NCI-H1417 treated with DMSO at 0.1 percent for 48 hours (cell line): ENCODE measurements at places on chromosomes 5 and 9.

GRCh38 chr5:163772241-163772640, 266.8 kb downstream of the MAT2B start:
- DNase-seq, result no peak

DNA sequence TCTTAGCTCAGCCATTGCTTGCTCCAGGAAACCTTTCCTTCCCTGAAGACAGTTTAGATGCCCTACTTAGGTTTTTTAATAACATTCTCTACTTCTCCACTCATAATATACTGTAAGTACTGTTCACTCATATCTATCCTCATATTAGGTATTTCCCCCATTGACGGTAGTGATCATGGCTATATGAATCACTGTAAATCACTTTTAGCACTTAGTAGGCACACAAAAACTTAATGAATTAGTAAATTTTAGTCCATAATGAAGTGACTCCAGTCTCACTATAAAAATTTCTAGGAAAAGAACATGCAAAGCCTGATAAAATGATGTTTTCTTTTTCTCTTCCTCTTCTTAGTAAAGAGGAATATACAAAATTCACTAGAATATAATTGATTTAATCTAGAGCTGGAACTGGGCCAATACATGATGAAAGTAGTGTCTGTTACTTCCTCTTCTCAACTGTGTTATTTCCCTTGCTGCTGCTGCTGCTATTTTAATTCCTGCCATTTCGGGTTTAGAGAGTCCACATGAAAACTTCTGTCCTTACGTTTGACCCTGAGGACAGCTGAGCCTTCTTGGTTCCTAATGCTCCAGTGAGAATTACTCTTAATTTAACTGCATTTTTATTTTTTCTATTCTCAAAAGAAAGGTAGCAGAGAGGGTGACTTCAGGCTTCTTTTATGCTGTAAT, 73.5 kb downstream of the LNPEP start:
- DNase-seq, result no peak

- no peak for DNase-seq
Observed at GRCh38 chr5:86879086-86879485, 261.3 kb downstream of the COX7C start.

DNA sequence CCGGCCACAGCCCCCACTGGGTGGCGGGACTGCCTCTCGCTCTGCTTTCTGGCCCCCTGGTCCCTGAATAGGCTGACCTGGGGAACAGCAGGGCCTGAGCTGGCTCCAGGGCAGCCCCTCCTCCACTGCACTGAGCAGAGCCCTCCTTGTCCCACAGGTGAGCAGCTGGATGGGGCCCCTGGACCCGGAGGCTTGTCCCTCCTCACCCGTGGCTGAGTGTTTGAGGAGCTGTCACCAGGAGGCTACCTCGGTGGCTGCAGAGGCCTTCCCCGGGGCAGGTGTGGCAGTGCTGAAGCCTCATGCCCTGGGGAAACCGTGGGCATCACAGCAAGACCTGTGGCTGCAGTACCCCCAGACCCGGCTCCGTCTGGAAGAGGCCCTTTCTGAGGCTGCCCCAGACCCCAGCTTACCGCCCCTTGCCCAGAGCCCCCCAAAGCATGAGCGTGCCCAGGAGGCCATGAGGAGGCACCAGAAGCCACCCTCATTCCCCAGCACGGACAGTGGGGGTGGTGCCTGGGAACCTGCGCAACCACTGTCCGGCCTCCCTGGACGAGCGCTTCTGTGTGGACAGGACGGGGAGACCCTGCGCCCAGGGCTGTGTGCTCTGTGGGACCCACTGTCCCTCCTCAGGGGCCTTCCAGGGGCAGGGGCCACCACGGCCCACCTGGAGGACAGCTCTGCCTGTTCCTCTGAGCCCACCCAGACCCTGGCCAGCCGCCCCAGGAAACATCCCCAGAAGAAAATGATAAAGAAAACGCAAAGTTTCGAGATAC, 28.5 kb upstream of the LRRC14B start:
- DNase-seq, result no peak

- DNase-seq, result no peak
Observed at GRCh38 chr9:115944166-115944948, 209.2 kb upstream of the PAPPA start.

DNA sequence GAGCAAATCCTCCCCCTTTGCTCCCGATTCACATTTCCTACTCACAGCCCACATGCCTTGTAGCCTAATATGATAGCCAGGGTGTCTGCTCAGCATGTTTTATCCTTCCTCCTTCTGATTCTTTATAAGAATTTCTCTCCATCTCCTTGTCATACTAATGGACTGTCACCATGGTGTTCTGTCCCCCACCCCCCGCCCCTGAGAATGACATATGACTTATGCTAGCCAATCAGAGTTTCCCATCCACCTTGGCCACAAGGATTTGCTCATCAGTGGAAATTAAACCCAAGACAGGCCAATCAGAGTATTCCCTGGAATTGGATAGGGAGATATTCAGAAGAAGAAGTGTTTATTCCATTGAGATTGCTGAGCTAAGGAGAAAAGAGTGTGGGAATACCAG, 16.0 kb downstream of the ABLIM3 start:
- no peak for DNase-seq

- no peak for DNase-seq
Observed at GRCh38 chr5:102223542-102224477, 72.3 kb downstream of the SLCO4C1 start.

DNA sequence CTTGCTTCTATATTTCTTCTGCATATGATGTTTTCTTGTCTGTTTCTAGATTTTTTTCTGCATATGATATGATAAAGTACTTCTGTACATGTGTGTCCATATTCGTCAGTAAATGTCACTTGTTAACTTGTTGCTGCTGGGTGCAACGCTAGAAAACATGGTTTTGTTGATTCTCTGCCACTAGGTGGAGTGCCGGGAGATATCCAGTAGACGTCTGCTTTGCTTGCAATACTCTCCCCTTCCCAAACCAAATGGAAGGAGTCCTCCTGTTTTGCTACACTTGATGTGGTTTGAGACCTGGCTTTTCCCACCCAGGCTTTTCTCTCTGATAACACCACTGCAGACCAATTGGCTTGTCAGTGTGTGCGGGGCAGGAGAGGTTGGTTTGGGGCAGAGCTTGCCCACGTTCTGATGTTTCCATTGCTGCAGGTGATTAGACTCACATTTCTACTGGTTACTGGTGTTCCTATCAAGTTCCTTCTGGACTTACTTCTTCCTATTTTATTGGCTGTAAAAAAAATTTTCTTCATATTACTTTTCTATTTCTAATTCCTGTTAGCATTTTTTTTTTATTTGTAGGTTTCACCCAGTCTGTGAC, 900.0 kb upstream of the CDH10 start:
- no peak for DNase-seq

- no peak for DNase-seq
Observed at GRCh38 chr9:31030741-31031202, 1353.7 kb upstream of the ACO1 start.

- DNase-seq, result no peak
Observed at GRCh38 chr5:18067615-18068014, 433.4 kb downstream of the TAF11L14 start.

GRCh38 chr9:93613791-93614190, 37.4 kb downstream of the PHF2 start:
- DNase-seq, result no peak

- no peak for DNase-seq
Observed at GRCh38 chr9:21836437-21837161, 34.2 kb downstream of the MTAP start.

GRCh38 chr5:111670826-111671492, 86.0 kb downstream of the NREP start:
- no peak for DNase-seq

DNA sequence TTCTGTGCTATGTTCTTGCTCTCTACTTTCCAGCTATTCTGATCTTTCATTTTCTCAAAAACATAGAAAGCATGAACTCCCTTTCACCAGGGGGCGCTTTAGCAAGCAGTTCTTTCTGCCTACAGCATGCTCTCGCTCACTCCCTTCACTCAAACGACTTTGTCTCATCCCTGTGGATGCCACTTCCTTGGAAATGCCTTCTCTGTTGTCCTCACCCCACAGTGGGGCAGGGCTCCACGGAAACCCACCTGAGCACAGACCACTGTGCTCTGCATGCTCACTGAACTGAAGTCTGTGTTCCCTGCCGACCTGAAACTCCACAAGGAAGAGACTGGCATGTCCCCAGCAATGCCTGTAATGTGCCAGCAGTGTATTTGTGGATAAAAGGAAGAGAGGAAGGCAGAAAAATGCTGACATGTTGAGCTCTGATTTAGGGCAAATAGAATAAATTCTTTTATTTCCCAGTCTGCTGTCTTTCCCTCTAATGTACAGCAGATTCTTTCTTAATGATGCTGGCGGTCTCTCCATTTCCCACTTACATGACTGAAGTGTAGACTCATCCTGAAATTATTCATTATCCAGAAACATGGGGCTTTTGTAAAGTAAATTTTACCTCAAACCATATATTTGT, 4.9 kb upstream of the ROR2 start:
- no peak for DNase-seq

GRCh38 chr5:172793577-172794488, 22.8 kb upstream of the DUSP1 start:
- DNase-seq, result no peak

- DNase-seq, result no peak
Observed at GRCh38 chr9:135701959-135702721, at the start of gene KCNT1. Gene KCNT1, plus strand, starts transcription at chr9:135702185. Its CDS starts 74 bp downstream, at chr9:135702259.

DNA sequence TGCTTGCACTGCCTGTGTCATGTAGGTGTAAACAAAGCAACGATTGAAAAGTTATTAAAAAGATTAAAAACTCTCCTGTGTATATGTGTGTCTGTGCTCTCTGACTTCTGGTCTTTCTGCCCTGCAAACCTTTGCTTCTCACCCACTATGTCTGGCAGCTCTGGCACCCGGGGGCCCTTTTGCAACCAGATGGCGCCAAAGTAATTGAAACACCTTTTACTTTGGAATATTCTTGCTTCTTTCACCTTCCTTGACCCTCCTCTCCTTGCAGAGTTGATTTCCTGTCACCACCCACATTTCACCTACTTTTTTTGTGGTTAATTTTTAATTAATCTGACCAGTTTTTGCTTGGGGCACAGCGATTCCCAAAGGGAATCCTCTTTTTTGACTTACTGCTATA, 275.5 kb downstream of the ARHGEF28 start:
- no peak for DNase-seq

- DNase-seq, result no peak
Observed at GRCh38 chr5:181260720-181261319, at the start of gene TRIM52. Gene TRIM52, minus strand, starts transcription at chr5:181261143. Its CDS starts 330 bp downstream, at chr5:181260813.

DNA sequence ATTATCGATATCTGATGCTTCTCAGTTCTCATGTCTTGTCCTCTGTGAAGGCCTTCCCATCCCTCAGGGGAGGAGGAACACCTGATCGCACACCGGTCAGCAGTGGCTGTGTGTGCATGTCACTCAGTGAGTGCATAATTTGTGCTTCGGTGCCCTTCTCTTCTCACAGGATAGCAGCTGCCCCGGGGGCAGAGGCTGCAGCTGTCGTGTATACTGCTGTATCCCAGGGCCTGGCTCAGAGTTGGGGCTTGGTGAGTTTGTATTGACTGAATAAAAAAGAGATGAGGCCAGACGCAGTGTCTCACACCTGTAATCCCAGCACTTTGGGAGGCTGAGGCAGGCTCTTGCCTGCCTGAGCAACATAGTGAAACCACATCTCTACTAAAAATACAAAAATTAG, 49.7 kb upstream of the NCS1 start:
- no peak for DNase-seq

DNA sequence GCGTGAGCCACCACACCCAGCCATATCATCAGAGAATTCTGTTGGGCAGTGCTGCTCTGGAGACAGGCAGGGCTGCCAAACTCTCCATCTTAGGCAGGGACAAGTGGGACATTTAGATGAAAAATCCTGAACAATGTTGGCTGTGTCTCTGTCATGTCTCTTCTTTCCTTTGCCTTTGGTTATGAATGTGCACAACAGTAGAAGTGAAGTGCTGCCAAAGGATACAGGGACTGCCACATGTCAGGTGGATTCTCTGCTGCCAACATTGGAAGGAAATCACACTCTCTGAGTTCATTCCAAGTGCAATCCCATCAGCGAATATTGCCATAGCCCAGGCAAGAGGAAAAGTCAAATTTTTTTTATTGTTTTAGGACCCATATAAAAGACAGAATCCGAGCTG, 348.8 kb downstream of the TRPM3 start:
- no peak for DNase-seq

DNA sequence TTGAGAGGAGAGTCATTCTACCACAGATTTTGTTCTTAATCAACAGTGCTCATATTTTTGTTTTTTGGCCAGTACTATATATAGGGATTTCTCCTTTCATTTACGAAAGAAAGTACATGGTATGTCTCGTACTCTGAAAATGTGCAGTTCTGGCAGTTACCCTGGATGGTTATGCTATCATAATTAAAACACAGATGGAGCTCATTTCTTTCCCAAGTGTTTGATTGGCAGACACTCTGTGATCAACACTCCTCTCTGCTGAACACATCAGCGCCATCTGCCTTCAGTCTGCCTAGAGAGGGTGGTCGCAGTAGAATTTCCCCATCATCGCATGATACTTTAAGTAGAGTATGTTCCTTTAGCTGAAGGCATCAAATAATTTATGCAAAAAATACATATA, 64.5 kb downstream of the PAM start:
- no peak for DNase-seq

DNA sequence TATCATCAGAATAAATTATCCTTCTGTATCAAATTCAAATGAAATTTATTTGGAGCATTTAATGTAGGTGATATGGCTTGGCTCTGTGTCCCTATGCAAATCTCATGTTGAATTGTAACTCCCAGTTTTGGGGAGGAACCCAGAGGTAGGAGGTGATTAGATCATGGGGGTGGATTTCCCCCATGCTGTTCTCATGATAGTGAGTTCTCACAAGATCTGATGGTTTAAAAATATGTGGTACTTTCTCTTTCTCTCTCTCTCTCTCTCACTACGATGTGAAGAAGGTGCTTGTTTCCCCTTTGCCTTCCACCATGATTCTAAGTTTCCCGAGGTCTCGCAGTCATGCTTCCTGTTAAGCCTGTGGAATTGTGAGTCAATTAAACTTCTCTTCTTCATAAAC, 678.4 kb upstream of the RGMB start:
- no peak for DNase-seq

DNA sequence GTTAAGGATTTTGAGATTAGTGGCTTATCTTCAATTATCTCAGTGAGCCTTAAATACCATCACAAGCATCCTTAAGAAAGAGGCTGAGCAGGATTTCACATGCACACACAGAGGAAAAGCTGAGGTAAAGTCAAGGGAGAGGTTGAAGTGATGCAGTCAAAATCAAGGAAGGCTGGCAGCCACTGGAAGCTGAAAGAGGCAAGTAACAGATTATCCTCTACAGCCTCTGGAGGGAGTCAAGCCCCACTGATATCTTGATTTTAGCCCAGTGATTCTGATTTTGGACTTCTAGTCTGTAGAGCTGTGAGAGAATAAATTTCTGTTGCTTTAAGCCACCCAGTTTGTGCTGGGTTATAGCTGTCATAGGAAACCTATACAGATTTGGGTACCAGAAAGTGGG, 80.1 kb downstream of the ANKRD31 start:
- DNase-seq, result no peak

DNA sequence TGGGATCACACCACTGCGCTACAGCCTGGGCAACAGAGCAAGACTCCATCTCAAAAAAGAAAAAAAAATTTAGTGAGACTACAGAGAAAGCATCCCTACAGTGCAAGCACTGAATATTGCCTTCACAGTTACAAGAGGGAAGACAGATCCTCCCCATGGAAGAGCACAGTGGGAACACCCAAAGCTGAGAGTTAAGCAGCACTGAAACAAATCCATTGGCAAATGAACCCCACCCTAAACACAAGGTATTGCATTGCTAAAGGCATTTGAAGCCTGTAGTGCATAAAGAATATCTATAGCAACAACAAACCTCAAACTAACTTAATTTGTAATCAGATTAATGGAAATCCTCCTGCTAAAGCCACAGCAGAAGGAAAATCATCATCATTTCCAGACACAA, 27.1 kb downstream of the HTR1A start:
- no peak for DNase-seq
